ENCODE measurements at places on chromosomes 6 and 20. TPM values are rescaled to one million over a fixed set of nuclear protein-coding genes. Genes with fewer than 3 reads are reported as not detected.

GRCh38 chr20:43539975-43540672 is 18.7 kb upstream of the SGK2 start:
- DNase-seq = no peak

- no peak for DNase-seq
Measured at GRCh38 chr6:89144354-89144906, 1.4 kb upstream of the PM20D2 start.

DNA sequence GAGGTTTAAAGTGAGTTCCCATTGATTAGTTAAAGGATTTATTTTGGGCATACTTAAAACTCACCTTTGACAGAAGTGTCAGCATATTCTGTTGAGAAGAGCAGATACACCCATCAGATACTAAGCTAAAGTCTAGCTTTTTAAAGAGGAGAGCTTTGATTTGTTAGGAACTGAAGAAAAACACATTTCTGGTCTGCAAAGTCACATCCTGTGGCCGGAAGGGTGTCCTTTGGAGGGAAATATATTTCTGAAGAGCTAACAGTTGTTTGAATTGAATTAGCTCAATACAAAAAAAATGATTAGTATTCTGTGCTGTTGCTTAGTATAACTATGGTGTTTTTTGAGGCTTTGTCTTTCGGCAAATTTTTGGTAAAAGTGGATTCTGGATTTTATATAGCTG is 302.7 kb downstream of the RFPL4B start:
- no peak for DNase-seq

DNA sequence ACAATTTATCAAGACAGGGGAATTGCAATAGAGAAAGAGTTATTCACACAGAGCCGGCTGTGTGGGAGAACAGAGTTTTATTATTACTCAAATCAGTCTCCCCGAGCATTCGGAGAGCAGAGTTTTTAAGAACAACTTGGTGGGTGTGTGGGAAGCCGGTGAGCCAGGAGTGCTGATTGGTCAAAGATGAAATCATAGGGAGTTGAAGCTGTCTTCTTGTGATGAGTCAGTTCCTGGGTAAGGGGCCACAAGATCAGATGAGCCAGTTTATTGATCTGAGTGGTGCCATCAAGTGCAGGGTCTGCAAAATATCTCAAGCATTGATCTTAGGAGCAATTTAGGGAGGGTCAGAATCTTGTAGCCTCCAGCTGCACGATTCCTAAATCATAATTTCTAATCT is 50.0 kb upstream of the ECI2 start:
- DNase-seq = no peak

GRCh38 chr6:51618563-51618962 is 468.9 kb downstream of the PKHD1 start:
- no peak for DNase-seq

DNA sequence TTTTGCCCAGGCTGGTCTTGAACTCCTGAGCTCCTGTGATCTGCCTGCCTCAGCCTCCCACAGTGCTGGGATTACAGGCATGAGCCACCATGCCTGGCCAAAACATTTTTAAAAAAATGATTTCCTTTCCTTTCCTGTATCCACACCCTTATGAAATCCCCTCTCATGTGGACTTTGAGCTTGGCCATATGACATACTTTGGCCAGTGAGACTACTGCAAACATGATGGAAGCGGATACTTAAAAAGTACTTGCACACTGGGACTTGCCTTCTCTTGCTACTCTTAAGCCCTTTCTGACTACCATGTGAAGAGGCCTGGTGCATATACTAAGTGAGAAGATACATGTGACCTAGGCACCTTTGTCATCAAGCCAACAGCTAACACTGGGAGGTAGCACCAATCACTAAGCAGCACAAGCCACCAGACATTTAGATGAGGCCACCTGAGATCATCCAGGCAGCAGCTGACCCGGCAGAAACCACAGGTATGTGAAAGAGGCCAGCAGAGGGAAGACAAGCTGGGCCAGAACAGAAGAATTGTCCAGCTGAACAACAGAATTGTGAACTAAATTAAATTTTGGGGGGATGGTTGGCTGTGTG is 78.5 kb upstream of the HDAC2 start:
- no peak for DNase-seq

GRCh38 chr6:146153040-146153758 is 124.3 kb downstream of the GRM1 start:
- no peak for DNase-seq

DNA sequence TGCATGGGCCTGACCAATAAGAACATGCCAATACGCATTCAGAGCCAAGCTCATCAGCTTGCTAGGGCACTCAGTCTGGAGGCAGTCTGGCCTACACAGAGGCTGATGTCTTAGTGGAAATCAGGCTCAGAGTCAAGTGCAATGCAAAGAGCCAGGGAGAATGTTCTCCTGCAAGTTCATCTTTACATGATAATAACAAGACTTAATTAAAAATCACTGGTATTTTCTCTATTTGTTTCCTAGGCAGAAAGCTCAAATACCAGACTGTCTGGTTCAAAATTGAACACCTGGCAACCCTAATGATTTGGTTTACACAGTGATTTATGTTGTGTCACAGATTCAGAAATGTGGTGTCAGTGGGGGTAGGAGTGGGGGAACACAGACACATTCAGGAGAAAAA is 689.3 kb upstream of the FLRT3 start:
- no peak for DNase-seq

- no peak for DNase-seq
Measured at GRCh38 chr6:54891536-54891935, 45.0 kb downstream of the FAM83B start.

DNA sequence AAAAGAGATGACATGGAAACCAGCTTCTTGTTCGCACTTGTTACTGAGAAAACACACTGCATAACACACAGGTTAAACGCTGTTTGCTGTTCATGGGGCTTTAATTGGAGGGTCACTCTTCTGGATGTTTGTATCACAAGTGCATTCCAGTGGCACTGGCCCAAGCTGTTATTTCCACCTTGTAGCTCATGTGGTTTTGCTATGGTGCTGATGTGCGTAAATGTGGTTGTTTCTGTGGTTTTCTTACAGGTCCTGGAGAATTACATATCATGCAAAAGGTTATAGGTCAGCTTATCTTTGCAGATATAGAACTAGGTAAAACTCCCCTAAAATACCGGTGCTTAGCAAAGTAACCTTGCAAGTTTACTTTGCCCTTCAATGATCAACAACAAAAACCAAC is 89.3 kb upstream of the AHI1 start:
- no peak for DNase-seq

GRCh38 chr6:159951772-159952171 is 17.1 kb upstream of the IGF2R start:
- no peak for DNase-seq

DNA sequence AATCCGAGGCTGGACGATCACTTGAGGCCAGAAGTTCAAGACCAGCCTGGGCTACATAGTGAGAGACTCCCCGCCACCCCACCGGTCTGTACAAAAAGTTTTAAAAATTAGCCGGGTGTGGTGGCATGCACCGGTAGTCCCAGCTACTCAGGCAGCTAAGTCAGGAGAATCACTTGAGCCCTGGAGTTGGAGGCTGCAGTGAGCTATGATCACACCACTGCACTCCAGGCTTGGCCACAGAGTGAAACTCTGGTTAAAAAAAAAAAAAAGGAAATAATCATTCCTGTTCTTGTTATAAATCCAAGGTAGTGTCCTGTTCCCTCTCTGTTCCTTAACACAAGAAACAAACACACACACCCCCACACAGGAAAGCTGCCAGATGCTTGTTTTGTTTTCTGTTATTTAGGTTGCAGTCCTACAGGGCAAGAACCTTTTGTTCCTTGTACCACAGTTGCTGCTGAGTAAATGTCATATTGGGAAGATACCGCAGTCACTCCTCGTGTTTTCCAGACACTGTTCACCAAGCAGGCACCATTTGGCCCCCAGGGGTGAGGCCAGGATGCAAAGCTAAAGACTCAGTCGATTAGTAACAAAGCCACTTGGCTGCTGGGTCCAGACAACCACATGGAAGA is 28.9 kb downstream of the ASIP start:
- peak; percentile 25 for DNase-seq

GRCh38 chr6:16533721-16534136 is 227.5 kb downstream of the ATXN1 start:
- no peak for DNase-seq

DNA sequence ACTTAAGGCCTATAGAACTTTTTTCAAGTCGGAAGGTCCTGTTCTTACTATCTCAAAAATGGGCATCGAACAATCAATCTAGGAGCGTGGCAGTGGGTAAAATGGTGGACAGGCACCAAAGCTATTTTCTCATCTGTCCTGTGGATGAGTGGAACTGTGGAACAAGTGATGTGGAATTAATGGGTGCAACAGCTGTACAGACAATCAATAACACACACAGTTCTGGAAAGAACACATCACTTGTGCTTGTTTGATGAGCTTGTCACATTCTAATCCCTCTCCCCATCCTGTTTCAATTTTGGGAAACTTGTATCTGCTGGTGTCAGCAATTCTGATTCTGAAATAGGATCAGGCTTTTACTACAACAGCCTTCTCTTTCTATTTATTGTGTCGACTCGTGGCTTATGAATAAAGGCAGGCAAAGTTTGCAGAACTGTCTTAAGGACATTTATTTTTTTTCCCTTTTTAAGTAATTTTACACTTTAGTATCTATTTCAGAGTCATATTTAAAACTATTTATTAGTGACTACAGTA is 11.5 kb downstream of the RBM24 start:
- DNase-seq = no peak

- DNase-seq = no peak
Measured at GRCh38 chr6:16706029-16706428, 55.2 kb downstream of the ATXN1 start.

DNA sequence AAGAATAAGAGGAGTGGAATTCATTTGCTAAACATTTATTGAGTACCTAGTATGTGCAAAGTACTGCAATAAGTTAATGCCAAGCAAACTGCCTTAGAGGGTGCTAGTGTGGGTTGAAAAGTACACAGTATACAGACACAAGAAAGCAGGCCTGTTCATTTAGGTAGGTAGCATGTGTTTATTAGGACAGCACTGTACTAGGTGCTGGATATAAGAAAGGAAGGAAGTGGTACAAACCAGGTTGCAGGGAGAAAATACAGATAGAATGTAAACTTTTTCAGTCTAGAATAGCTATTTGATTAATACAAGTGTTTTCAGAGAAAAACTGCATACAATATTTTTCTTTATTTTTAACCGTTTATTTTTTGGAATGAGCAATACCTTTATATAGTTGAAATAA is 68.1 kb downstream of the PHF20 start:
- no peak for DNase-seq

- no peak for DNase-seq
Measured at GRCh38 chr6:15769511-15770018, 106.7 kb upstream of the DTNBP1 start.

- DNase-seq = no peak
Measured at GRCh38 chr20:13105039-13105438, 96.3 kb downstream of the SPTLC3 start.

DNA sequence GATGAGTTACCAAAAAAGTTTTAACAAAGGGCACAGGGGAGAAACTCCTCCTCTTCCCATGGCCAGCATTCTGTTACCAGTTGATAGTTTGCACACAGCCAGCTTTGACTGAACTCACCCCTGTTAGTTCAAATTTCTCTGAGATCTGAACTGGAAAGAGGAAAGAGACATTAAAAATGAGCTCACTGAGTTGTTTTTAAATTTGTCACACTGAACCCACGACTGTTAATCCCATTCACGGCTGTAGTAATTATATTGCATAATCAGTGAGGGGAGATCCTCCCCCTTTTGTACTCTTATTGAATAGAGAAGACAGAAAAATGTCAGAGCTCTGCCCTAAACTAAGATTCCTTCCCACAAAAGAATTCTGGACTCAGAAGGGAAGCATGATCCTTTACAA is 17.5 kb upstream of the DSP start:
- no peak for DNase-seq

DNA sequence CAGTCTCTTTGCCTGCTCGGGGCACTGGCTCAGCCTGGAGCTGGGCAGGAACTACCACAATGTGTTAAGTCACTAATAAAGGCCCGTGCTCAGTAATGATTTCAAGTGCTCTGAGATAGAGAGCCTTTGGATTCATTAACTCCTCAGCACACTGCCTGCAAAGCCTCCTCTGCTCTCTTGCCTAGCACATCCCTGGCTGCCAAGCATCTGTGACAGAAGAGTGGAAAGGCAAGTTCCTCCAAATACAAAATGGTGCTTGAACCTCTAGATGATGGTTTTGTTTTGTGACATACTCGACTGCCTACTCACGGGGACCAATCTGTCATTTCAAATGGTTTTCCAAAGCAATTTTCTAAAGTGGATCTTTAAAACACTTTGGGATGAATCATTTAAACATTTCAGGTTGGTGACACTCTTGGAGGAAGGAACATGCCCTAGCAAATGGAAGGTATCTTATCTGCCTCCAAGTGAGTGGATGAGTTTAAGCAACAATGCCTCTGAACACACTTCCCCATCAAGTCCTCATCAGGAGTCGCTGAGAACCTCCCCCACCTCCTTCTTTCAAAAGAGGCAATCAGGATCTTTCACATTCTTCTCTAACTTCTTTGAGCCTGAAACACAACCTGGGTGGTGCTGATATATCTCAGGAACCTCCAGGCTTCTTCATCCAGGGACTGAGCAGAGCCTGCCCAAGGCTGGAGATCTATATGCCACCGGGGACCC is 35.8 kb downstream of the METTL24 start:
- no peak for DNase-seq

DNA sequence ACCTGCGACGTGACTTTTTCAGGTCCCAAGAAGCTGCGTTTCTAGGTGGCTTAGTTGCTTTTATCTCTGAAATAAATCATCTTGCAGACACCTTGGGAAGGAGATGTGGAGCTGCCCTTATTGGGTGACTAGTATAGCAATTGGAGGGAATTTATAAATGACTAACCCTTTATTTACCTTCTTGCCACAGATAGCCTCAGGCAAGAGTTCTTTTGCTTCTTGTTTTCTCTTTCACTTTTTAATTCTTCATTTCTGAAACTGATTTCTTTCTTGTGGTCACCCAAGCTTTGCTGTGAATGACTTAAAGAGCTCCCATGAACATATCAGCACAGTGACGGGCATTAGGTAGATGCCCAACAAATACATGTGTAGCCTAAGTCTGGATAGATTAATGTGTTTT is 3.0 kb downstream of the ADGRF4 start:
- DNase-seq = no peak

GRCh38 chr6:4504700-4505099 is 271.5 kb upstream of the CDYL start:
- no peak for DNase-seq

GRCh38 chr20:60694763-60695162 is 557.3 kb upstream of the CDH4 start:
- DNase-seq = no peak

DNA sequence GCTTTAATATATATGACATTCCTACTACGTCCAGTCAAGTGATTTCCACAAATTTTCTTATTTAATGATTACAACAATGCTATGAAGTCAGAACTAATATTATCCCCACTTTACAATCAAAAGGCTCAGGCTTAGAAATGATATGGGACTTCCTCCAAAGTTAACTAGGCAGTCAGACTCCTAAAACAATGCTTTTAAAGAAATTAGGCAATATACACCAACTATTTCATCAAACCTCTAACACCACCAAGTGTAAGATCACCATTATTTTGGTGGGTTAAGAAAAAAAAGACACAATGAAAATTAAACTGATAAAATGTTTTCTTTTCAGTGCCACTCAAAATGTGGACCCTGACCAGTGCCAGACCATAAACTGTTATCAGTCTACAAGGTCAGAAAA is 256.1 kb upstream of the RUNX2 start:
- no peak for DNase-seq

GRCh38 chr6:159871906-159872305 is 18.9 kb upstream of the MAS1 start:
- DNase-seq = no peak

Gene SLC16A10
- 11.0 TPM for total RNA-seq

Gene ELOVL2
- total RNA-seq = 55.4 TPM

Gene MCHR2
- total RNA-seq = 12.6 TPM

Gene MRPS18A
- total RNA-seq = 16.3 TPM

Gene COX4I2
- 1.2 TPM for total RNA-seq

Gene RNF146
- 121 TPM for total RNA-seq

Gene LGSN
- total RNA-seq = 0.82 TPM

All from frontal cortex (tissue), 4 donors.